ENCODE measurements at places on chromosomes 11 and 22.

- DNase-seq, result no peak
Observed at GRCh38 chr11:94243571-94244515, 60.5 kb upstream of the IZUMO1R start.

DNA sequence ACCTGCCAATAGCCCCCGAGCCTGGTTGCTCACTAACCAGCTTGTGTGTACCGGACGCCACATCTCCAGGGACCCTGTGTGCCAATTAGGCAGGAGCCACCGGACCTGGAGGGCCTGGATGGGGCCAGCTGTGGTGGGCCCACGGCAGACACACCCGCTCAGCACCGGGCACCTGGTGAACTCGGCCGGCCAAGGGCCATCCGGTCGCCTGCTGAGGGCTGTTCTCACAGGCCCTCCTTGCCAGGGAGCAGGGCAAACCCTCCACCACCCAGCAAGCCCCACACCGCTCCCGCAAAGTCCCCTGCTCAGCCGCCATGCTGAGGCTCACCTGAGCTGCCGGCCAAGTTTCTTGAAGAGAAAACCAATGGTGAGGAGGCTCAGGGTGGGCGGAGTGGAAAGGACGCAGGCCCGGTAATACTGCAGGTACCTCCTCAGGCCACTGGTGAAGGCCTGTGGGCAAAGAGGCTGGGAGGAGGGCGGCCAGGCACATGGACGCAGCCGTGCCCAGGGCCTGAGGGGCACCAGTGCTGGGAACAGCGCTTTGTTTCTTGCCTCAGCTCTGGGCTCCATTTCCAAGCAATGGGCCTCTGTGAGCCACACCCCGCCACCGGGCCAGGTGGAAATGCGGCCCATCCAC lies 17.1 kb downstream of the TUBGCP6 start:
- no peak for DNase-seq

DNA sequence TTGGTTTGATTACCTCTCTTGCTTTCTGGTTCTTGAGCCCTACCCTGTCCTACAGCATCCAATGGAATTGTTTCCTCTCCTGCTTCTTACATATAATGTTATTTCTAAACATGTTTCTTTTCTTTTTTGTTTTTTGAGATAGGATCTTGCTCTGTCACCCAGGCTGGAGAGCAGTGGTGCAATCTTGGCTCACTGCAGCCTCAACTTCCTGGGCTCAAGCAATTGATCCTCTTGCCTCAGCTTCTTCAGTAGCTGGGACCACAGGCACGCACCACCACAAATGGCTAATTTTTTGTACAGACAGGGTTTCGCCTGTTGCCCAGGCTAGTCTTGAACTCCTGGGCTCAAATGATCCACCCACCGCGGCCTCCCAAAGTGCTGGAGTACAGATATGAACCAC lies 105.9 kb downstream of the SGSM3 start:
- no peak for DNase-seq

- no peak for DNase-seq
Observed at GRCh38 chr11:4464216-4465159, 15.4 kb downstream of the OR52K2 start.

DNA sequence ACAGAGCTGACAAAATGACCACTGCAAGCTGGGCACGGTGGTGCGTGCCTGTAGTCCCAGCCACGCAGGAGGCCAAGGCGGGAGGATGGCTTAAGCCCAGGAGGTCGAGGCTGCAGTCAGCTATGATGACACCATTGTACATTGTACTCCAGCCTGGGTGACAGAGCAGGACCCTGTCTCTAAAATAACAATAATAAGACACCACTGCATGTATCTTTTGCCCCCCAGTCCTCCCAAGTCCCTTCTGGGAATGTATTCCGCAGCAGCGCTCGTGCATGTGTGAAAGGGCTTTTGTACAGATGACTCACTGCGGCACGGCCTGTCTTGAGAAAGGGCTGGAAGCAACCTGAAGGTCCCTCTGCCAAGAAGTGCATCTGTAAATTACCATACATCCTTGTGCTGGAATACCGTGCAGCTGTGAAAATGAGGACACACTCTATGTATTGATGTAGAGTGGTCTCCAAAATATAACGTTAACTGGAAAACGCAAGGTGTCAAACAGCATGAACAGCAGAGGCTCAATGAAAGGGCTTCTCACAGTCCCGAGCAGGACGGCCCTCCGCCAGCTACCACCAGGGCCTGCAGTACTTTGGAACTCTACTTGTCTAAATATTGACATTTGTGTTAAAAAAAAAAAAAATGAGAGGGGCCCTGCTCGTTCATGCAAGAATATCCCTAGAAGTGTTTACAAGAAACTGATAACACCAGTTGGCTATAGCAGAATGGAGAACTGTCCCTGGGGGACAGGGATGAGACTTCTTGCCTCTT lies 9.0 kb upstream of the CDC42EP2 start:
- no peak for DNase-seq

GRCh38 chr11:43234881-43235280 lies 76.9 kb upstream of the API5 start:
- DNase-seq, result no peak

- no peak for DNase-seq
Observed at GRCh38 chr11:122755409-122755808, 82.9 kb upstream of the CRTAM start.

- DNase-seq, result no peak
Observed at GRCh38 chr11:44731685-44732430, 5.1 kb downstream of the TSPAN18 start.

DNA sequence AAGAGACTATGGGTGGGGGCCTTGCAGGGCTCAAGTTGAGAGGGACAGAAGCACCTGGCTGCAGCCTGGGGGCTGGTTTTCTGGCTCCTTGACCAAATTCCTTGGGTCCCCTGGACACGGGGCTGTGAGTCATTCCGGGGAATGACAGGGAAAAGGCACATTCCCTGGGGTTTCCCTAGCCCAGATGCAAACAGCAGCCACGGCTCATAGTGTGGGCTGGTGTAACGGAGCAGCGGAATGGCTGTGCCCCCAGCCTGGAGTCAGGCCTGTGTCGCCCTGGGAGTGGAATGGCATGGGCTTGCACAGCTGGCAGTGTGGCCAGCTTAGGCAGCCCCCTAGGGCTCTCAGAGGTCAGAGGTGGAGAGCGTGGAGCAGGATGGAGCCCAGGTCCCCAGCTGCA lies 77.6 kb upstream of the KCNQ1OT1 start:
- DNase-seq, result no peak

GRCh38 chr11:13462311-13462900 lies 616 bp downstream of the BTBD10 start:
- peak; percentile 59 for DNase-seq

DNA sequence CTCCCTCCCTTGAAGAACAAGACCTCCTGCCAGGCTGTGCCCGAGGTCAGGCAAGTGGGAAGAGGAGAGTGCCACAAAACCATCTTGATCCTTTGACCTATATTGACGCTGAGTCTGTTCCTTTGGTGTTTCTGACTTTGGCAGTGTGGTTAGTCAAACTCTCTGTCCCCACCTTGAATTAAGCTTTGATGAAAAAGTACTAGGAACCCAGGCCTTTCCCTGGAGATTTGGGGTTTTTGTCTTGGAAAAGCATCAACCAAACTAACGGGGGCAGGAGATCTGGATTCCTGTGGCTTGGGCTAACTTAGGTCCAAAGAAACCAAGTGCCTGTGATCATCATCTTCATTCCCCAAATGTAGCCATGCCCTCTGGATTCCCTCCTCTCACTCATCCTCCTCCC lies 40.4 kb downstream of the ARFGAP2 start:
- no peak for DNase-seq

- DNase-seq, result no peak
Observed at GRCh38 chr22:43820651-43821305, 8.7 kb upstream of the EFCAB6 start.

- peak; percentile 85 for DNase-seq
Observed at GRCh38 chr11:78646564-78647185, 72.0 kb upstream of the NARS2 start.

DNA sequence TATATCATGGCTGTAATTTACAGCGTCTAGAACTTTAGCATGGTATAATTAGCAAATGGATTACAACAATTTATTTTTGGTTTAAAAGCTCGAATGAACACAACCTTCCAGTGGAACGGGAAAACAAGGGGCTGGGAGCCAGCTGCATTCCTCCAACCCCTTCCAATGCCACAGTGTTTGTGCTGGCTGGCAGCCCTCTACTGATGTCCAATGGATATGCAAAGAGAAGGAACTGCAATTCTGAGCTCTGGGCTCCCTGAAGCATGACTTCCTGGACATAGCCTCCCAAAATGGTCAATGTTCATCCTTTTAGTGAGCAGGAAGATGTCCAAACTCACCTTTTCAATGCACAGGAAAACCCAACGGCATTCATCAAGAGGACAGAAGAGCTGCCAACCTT lies 288.3 kb downstream of the TENM4 start:
- no peak for DNase-seq

DNA sequence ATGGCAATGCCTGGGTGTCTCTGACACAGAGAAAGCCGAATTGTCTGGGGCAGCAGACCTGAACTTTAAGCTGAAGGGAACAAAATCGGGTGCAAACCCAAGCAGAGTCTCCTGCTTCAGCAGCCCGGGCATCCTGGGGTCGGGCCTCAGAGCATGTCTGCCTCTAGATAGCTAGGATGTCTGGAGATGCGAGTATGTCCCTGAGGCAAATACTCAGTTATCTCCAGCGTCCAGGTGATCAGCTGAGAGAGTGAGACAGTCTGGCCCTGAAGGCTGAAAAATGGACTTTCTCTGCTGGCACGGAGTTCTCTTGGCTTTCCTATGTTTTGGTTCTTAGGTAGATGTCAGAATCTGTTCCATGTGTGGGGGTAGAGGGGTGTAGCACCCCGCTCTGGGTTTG lies 3.3 kb downstream of the ADAMTS8 start:
- DNase-seq, result no peak

GRCh38 chr11:11152877-11153276 lies 200.2 kb downstream of the CSNK2A3 start:
- no peak for DNase-seq

GRCh38 chr11:10019906-10020682 lies 273.9 kb downstream of the SBF2 start:
- DNase-seq, result peak; percentile 3

GRCh38 chr11:127640561-127641451 lies 640.2 kb upstream of the KIRREL3 start:
- peak; percentile 17 for DNase-seq

- no peak for DNase-seq
Observed at GRCh38 chr11:1701091-1701807, 4.3 kb downstream of the KRTAP5-6 start.

- no peak for DNase-seq
Observed at GRCh38 chr22:22927888-22928665, 40.5 kb downstream of the IGLL5 start.

DNA sequence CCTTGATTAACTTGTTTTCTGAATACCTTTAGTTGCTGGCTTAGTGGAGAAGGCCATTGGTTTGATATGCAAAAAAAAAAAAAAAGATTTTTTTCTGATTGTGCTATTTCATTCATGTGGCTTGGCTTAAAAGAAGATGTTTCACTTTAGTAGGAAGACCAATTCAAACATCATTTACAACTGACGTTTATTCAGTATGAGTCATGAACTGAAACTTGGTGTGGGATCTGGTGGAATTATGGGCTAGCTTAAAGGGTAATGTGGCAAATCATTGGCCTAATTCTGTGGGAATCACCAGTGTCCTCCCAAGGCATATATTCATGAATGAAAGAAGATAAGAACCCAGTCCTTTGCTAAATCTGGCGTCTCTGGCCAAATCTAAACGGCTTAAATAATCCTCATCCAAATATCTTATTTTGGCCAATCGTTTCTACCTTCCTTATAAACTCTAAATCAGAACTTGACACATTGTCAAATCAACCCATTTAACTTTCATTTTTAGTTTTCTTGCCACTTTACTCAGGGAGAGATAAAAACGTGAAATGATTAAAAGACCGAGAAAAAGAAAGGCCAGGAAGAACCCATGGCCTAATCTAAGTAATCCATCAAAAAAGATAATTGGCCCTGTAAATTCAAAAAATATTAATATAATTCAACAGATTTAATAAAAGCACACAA lies 77.0 kb downstream of the DDIAS start:
- no peak for DNase-seq

GRCh38 chr11:36492724-36493304 lies 17.3 kb downstream of the TRAF6 start:
- DNase-seq, result no peak

GRCh38 chr22:43377548-43377895 lies 34.3 kb upstream of the MPPED1 start:
- DNase-seq, result no peak

Measured in NCI-H1092 treated with DMSO at 0.1 percent for 48 hours (cell line).